GM19239 (cell line): ENCODE measurements at places on chromosomes 7 and 10.

GRCh38 chr7:77383333-77383740 is 32.8 kb downstream of the GSAP start:
- DNase-seq, result no peak

DNA sequence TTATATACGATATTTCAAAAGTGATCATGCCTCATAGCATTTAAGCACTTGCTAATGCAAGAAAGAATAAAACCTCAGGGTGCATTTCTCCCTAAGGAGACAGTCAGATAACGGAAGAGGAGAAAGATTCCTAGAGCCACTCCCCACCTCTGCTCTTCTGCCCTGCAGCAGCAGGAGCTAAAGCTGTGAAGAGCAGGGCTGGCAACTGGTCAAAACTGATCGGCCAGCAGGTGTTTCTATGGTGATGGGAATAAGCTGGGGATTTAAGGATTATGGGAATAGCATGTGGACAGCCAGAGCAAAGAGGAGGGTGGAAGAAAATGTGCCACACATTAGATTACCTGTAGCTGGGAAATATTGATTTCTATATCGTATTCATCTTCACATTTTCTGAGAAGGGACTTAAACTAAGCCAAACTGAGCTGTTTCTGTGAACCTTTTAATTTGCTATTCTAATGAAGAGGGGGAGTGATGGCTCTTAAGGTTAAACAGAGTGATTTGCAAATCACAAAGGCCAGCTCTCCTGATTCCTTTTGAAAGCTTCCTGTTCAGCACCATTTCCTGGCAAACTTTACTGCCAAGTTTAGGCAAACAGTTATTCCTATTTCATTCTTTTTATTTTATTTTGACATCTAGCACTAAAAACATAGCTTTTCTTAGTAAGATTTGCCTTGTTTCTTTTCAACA is 268.9 kb upstream of the PFKP start:
- DNase-seq, result no peak

GRCh38 chr7:41567031-41567730 is 135.7 kb downstream of the INHBA start:
- DNase-seq, result no peak

DNA sequence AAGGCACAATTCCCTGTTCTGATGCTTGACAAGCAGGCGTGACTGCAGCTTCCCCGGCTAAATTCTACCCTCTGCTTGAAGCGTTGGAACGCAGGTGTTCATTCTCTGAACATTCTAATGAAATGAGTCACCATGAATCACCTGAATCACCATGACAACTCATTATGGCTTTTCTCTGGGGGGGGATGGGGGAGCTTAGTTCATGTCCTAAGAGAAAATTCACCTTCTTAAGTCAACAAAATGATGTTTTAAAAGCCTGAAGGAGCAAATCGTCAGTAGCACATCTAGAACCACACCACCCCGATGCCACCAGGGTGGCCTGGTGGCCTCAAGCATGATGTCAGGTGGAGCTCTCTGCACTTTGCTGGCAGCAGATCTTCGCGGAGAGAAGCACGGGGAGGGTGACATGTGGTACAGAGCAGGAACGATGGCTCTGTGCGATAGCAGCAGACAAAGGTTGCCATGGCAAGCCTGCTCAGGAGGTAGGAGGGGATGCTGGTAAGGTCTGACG is 33.7 kb downstream of the DDC start:
- no peak for DNase-seq

- DNase-seq, result no peak
These were observed 377.0 kb downstream of the SEMA3D start for GRCh38 chr7:84809877-84810276.

- no peak for DNase-seq
These were observed 45.8 kb upstream of the SRRM3 start for GRCh38 chr7:76155938-76156337.

DNA sequence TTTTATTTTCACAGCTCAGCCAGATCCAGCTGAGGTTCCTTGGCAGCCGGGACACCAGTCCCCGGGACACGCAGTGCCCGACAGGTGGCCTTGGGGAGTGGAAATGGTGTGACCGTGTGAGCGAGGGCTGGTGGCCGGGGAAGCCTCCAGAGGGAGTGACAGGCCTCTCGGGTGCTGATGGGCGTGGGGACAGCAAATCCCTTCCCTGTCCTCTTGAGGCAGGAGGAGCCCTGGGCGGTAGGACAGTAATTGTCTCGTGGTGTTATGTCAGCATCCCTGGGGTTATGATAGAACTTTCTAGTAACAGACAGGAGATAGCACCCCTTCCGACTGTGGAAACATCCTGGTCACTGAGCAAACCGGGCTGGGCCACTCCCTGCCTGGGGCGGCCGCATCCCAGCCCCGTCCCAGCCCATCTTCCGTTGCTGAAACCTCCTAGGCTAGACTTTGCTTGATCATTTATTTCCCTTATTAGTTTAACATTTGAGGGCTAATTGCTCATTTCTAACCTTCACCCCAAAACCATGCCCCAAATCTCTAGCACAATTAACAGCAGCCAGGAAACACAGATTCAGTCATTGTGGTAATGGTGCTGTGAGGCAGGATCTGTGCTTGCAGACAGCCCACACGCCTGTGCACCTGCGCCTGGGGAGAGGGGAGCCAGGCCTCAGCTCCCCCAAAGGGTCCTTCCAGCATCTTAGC is 63.3 kb downstream of the ELFN1 start:
- DNase-seq, result no peak
